ENCODE measurements at places on chromosomes 4 and X. TPM values are rescaled to one million over a fixed set of nuclear protein-coding genes. Genes with fewer than 3 reads are reported as not detected.

Gene PAGE5
- total RNA-seq: not detected

DNA sequence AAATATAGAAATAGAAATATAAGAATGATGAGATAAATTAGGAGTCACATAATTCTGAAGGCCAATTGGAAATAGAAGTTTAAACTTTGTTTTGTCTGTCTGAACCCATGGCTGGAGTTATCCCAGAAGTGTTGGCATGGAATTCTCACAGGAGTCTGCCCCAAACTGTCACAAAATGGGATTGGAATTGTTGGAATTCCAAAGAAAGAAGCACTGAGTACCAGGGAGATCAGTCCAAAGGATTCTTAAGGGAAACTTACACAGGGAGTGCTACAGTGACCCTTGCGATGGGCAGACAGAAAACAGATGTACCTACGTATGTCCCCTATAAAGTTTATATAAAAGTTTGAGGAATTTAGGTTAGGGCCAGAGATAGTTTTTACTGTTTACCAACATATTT lies 1607.7 kb downstream of the ARAP2 start:
- no peak for DNase-seq

GRCh38 chrX:139018436-139018835 lies 306.9 kb upstream of the FGF13 start:
- no peak for DNase-seq

DNA sequence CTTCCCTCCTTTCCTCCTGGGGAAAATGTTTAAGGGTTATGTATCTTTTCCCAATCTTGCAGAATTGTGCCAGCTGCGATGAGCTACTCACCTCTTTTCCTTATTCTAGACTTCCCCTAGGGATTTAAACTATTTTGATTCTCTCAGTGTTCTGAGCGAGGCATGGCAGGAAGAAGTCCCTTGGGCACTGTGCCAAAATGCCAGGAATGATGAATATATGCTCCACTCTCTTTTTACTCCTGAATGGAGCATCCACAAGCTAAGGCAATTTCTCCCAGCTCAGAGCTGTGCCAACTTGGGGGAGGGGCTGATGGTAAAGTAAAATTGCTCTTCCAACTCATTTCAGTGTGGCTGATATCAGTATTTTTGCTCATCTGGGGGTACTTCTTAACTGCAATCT lies 4.0 kb upstream of the C4orf17 start:
- no peak for DNase-seq

DNA sequence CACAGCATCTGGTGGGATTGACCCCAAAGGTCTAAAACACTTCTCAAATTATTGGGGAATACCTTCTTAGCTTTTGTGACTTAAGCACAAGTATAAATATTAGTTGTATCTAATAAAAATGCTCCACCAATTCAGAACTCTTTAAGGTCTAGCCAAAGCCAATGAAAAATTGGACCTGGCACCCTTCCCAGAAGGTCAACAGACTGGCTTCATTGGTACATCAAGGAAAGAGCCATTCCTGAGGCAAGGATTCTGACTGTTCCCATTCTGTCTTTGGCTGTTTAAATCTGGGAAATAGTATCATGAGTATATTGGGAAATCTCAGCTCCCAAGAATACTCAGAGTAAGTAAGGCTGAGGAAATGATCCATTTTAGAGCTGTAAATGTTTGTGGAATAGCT lies 153.0 kb upstream of the TRPC5 start:
- DNase-seq: no peak

Gene PDGFRA
- 0.55 TPM for total RNA-seq

Gene SSX3
- total RNA-seq: not detected

Gene ASB5
- not detected for total RNA-seq

Gene SH2D1A
- total RNA-seq: not detected

Gene BEX2
- 0.88 TPM for total RNA-seq

- no peak for DNase-seq
Measured at GRCh38 chrX:117568238-117568637, 548.4 kb downstream of the KLHL13 start.

Gene NAA10
- total RNA-seq: 144 TPM

Gene HOPX
- total RNA-seq: 5.8 TPM

DNA sequence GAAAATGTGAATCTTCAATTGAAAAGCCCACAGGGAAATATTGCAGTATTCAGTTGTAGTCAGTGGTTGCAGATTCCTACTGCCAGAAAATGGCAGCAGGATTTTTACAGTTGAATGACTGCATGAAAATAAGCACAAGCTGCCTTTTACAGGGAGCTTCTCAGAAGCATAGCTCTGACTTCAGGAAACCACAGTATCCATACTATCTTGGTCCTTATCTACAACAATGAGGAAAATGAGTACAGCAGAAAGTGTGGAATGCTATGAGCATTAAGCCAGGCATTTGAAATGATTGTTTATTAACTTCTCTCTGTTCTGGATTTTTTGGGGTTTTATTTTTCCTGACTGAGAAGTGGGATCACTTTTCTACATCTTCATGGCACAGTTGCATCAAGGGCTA lies 34.6 kb upstream of the PRRG1 start:
- peak; percentile 3 for DNase-seq

Gene FREM3
- 0.05 TPM for total RNA-seq

DNA sequence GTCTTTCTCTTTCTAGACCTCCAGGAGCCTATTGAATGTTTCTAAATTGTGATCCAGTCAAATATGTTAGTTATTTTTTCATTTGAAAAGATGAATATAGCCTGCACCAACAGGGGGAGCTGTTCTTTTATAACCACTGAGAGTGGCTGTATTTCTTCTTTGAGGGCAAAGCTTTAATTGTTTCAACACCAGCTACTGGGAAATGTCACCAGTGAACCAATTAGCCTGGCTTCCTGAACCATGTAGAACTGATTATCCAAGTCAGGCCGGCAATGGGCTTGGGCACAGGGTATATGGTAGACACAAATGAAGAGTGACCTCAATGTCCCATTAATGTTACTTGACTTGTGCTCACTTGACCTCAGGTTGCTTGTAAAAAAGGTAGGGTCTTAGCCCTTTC lies 4.8 kb upstream of the DAPP1 start:
- peak; percentile 40 for DNase-seq

Data from endothelial cell of umbilical vein (primary cell).